ENCODE measurements at places on chromosomes 6 and 20.

DNA sequence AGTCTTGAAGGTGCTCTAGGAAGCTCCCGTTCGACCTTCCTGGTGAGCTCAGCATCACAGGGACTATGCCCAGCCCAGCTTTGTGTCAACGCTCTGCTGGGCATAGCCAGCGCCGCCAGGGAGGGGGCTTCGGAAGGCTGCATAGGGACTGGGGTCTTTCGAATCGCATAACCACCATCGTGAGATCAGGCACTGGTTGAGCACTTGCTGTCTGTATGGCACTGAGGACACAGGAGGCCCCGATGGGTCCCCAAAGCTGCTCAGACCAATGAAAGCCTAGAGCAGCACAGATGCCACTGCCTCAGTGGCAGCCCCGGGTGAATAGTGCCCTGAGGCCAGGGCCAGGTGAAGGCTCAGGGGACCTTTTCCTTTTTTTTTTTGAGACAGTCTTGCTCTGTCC is 96.7 kb downstream of the TAF4 start:
- no peak for DNase-seq

DNA sequence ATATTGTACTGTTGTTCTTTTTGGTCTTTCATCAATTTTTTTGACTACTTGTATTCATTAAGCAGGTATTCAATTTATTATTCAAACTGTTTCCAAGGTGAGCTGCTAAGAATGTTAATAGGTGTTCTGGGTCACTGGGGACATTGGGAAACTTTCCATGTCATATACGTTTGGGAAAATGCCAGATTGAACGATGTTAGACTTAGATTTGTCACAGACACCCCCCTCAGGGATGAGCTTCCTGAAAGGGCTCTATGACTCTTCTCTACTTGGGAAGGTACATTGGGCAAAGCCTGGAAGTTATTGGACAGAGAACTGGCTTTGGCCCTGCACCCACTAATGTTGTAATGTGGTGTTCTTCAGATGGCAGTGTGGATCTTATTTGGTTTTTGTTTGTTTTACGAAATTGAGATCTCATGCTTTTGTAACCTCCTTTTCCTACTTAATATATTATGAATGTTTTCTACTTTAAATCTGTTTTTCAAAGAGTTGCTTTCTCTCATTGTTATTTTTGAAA is 42.1 kb downstream of the PLCB4 start:
- no peak for DNase-seq

GRCh38 chr6:27980111-27980510 is 23.1 kb downstream of the OR2B6 start:
- no peak for DNase-seq

DNA sequence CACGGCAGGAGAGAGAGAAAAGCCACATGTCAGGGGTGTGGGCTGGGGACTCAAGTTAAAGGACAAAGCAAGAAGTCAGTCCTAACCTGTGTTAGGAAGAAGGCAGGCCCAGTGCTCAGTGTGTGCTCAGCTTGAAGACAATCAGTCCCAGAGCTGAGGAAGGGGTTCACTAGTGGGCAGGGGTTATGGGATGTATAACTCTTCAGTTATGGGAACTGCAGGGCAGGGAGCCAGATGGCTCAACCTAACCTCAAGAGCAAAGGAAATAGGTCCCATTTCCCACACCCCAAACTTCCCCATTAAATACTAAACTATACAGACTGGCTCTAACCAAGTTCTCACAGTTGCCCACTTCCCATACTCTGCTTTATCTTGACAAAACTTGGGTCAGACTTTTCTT is 7.4 kb upstream of the SSTR4 start:
- no peak for DNase-seq

GRCh38 chr20:19601126-19601810 is 156.8 kb upstream of the RIN2 start:
- DNase-seq = no peak

DNA sequence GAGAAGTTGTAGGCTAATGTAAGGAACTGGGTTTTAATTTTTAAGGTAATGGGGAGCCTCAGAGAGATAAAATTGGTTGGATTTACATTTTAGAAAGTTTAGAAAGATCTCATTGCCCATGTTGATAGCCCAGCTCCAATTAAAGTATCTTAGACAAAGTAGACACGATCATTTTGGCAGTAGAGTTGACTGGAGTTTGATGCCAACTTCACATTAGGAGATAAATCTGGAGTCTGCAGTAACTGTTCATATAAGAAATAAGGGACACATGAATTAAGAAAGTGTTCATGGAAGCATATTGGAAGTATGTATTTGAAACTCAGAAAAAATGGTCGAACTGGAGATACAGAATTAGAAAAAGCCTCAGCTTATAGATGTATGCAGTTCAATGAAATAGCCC is 12.6 kb upstream of the E2F3 start:
- no peak for DNase-seq

GRCh38 chr6:44471271-44471981 is 83.9 kb downstream of the CDC5L start:
- no peak for DNase-seq

GRCh38 chr6:56375806-56376205 is 128.4 kb upstream of the COL21A1 start:
- DNase-seq = no peak

GRCh38 chr6:137013738-137014602 is 30.8 kb downstream of the IL20RA start:
- no peak for DNase-seq

DNA sequence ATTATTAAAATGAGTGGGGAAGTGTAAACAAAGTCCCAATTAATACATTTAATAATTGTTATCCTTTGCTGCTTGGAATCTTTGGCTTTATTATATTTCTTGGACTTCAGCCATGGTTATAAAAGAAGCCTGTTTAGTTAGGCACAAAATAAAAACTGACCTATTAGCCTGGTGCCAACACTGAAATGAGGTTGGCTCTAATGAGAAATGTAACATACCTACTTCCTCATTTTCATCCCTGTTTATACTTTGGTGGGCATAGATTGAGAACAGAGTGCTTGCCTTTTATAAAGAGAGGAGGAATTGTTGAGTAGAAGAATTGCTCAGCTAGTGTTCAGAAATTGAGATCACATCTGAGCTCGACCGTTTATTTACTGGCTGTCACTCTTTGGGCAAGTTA is 471.3 kb downstream of the UTRN start:
- DNase-seq = no peak

- DNase-seq = no peak
These were observed 18.9 kb upstream of the HLA-DOA start for GRCh38 chr6:33028220-33028849.

DNA sequence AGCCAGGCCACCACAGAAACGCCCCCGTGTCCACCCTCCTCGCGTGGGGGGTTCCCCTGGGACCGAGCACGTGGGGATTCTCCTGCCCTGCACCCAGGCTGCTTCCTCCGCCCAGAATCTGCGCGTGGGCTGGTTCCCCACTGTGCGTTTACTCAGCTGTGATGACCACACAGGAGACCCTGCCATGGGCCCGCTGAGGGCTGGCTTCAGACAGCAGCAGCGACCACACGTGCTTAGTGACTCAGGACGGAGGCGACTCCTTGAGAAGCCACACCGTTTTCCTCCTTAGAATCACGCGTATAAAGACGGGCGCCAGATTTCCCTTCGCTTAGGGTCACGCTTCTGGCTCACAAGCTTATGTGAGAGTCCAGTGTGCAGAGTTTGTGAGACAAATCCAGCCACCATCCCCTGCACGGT is 63.9 kb upstream of the PDE10A start:
- no peak for DNase-seq

DNA sequence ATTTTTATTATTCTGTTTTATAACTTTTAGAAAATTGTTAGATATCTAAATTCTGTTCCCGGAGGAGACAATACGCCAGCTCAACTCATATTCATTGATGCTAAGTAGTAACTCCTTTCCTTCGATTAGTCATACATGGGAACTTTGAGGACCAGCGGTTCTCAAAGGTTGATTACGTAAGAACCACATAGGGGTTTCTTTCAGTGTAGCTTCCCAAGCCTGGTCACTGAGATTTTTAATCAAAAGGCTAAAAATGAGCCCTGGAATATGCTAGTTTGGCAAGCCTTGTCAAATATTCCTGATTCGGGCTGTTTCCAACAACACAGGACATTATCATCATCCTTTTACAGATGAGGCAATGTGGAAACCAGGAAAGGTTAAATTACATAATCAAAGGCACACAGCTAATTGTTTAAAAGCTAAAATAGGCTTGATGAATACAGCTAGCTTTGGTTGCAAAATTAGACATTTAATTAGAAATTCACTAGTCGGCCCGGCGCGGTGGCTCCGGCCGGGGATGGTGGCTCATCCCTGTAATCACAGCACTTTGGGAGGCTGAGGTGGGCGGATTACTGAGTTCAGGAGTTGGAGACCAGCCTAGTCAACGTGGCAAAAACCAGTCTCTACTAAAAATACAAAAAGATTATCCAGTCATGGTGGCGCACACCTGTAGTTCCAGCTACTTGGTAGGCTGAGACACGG is 14.6 kb upstream of the MEI4 start:
- DNase-seq = no peak

GRCh38 chr6:108588586-108588985 is 27.9 kb downstream of the FOXO3 start:
- no peak for DNase-seq

GRCh38 chr20:3847429-3847940 is 851 bp downstream of the MAVS start:
- no peak for DNase-seq

DNA sequence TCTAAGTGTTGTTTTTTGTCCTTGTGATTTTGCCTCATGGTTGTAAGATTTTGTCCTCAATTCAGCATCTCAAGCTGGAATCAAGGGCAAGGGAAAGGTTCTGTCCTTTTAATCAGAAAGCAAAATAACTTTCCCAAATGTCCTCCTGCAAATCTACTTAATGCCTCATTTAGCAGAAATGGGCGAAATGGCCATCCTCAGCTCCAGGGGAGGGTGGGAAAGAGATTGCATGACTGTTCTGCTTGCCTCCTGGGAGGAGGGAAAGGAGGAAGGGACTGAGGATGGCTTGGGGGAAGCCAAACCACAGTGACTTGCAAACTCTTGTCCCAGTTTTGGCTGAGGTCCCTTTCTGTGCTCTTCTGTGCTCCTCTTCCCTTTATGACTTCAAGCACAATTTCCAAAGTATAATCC is 43.4 kb downstream of the TNFAIP3 start:
- no peak for DNase-seq

GRCh38 chr6:33847867-33848266 is 44.1 kb upstream of the MLN start:
- no peak for DNase-seq

DNA sequence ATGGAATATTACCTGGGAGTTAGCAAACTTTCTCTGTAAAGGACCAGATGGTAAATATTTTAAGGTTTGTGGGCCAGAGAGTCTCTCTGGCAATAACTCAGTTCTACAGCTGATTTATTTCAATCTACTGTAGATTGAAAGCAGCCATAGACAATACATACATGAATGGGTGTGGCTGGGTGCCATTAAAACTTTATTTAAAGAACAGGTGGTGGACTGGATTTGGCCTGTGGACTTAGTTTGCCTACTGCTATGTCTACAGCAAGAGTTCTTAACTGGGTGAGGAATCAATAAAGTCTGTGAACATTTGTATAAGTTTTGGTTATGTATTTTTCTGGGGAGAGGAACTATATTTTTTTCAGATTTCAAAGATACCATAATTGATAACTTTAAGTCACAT is 55.1 kb downstream of the SLC22A2 start:
- DNase-seq = no peak

DNA sequence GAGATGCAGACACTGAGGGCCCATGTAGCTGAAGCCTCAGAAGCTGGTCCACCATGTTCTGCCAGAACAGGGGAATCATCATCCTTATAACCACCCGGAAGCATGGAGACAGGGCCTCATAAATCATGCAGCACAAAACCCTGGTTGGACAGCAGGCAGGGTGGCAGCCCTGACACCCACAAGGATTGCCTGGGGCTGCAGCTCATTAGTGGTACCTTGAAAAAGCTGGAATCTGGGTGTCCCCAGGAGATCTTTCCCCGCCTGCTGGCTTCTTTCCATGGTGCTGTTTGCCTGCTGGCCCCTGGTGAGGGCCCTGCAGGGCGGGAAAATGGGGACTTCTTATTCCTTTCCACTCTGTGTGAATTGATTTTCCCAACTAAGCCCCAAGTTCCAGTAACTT is 50.6 kb upstream of the GGTLC1 start:
- no peak for DNase-seq

DNA sequence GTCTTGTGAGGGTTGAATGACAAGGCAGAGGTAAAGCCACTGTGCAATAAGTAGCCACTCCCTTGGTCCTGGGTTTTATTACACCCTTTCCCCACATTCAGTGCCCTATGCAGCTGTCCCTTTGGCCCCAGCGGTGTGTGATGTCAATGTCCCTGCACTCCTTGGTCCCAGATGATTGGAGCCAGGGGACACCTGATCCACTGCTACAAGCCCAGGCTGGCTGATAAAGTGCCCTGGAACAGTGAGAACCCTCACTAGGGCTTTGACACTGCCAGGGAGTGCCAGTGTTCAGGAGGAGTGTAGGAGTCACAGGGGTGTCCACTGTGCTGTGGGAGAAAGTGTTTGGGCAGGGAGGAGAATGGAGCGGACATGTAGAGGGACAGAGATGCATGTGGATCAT is 30.4 kb downstream of the GABRR1 start:
- DNase-seq = no peak

- no peak for DNase-seq
These were observed 8.7 kb upstream of the DEFB128 start for GRCh38 chr20:198225-198624.

DNA sequence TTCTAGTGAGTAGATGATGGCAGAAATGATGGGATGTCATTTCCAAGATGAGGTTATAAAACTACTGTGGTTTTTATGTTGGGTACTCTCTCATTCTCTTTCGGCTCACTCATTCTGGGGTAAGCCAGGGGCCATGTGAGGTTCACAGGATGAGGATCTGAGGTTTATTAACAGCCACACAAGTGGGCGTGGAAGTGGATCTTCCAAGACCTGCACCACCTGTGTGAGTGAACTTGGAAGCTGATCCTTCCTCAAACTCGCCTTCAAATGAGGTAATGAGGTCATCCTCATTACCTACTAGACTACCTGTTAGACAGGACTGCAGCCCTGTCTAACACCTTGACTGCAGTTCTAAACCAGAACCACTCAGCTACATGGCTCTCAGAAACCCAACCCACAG is 45.1 kb upstream of the TAGAP start:
- DNase-seq = no peak

DNA sequence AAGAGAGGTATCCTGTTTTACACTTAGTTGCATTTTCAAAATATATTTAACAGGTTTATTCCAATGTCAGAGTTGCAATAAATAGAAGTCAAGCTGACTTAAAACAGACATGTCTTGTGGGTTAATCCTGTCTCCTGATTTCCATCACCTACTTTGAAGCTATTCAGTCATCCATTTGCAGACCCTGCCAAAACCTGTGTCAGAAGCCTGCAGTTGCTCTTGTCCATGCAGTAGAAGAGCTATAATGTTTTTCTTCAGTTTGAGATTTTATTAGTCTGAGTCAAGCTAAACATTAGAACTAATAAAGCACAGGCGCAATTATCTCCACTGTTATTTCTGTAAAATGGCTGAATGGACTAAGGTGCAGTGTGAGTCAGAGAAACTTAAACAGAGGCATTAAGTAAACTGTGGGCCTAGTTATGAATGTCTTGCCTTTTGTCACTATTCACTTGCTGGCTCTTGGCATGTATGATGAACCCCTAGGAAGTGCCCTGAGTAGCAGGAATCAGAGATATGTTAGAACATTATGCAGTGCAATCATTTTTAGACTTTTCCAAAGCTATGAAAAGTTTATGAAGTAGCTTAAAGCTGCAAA is 11.0 kb upstream of the HDGFL1 start:
- DNase-seq = no peak

Measured in activated CD8-positive, alpha-beta memory T cell treated with anti-CD3 and anti-CD28 coated beads for 4 hours (primary cell).